Stimulated activated CD4-positive, alpha-beta T cell treated with anti-CD3 and anti-CD28 coated beads, Interleukin-4, amount 100 ng/mL, for 24 hours (primary cell): ENCODE measurements at places on chromosomes 2 and 18.

DNA sequence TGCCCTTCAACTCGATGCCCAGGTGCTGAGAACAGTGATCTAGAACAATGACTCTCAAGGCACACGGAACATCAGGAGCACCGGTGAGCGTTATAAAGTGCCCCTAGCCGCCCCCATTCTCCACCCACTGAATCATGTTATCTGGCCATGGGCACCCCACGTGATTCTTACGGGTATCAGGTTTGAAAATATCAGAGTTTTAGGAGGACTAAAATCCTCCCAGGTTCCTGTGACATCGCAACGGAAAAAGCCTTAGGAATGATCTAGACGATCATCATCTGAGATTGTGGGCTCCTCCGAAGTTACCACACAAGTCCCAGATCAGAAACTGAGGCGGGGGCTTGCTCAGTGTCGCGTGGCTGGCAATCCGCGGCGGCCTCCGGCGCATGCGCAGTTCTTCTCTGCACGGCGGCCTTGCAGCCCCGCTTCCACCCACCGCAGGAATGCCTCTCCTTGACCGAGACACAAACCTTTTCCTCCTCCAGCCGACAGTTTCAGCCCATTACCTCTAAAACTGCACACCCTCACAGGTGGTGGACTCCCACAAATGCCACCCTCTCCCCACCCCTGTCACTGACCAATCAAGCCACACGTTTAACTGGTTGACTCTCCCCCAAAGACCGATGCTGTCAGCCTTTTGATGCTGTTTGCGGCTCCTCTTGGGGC lies 5.8 kb upstream of the MRPL33 start:
- peak; percentile 61 for DNase-seq

GRCh38 chr2:138649571-138649970 lies 130.6 kb downstream of the NXPH2 start:
- DNase-seq, result no peak

DNA sequence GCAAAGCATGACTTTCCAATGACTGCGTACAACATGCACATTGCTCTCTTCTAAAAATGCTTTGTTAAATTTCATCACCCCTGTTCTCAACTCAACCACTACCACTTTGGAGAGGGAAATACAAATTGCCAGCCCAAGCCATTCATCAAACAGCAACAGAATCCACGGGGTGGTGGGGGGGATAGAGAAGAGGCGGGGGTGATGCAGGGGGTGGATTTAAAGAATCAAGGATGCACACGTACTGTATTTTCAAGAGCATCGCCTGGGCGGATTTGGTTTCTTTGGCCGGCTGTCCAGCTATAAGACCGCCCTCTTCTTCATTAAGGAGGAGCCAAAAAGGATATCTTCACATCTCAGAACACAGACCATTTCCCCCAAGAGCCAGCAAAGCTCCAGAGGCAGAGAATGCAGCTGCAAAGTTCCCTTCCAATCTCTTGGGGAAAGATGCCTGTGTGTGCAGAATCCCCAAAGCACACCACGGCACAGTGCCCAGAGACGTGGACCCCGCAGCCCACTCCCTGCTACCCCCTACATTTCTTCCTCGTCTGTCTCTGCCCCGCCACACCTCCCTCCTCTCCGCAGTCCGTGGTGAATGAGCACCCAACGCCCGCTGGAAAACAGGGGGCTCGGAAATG lies 977 bp downstream of the SLC8A1 start:
- DNase-seq, result no peak

DNA sequence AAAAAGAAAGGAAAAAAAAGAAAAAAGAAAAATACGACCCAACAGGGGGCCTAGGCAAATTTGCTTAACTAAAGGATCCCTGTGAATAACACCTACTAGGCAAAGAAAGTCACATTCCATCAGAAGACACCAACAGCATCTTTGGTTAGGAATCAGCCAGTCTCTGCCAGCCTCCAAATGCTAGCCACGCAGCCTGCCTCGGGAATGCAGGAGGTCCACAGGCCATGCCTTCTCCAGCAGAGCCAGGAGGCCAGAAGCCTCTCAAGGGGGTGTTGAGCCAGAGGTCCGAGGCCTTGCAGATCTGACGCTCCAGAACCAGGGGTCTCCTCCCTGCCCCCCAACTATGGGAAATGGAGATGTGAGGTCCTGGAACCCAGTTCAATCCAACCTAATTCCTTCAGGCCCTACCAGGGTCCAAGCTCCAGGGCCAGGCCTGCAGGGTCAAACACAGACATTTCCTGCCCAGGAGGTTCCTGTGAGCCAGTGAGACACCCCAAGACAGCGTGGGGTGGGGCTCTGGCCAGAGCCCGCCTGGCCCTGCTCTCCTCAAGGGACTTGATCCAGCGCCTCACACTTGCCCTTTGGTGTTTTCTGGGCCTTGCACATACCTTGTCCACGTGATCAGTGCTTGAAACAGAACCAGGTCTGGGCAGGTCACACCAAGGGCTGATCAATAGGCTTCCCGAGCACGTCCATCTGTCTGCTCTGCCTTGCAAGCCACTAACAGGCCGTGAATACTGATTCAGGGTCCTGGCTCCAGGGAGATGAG lies 289.6 kb upstream of the ID2 start:
- no peak for DNase-seq

- no peak for DNase-seq
Observed at GRCh38 chr18:28045880-28046279, 131.1 kb downstream of the CDH2 start.

DNA sequence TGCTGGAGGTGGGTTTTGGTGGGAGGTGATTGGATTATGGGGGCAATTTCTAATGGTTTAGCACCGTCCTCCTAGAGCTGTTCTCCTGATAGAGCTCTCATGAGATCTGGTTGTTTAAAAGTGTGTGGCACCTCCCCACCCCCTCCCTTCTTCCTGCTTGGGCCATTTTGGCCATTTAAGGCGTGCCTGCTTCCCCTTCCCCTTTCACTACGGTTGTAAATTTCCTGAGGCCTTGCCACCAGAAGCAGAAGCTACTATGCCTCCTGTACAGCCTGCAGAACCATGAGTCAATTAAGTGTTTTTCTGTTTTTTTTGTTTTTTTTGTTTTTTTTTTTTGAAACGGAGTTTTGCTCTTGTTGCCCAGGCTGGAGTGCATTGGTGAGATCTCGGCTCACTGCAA lies 335.7 kb upstream of the HS6ST1 start:
- DNase-seq, result no peak

GRCh38 chr18:41745166-41746049 lies 209.6 kb upstream of the PIK3C3 start:
- no peak for DNase-seq

GRCh38 chr2:181463588-181463987 lies 6.4 kb downstream of the ITGA4 start:
- DNase-seq, result no peak

GRCh38 chr2:143964891-143965290 lies 555.0 kb downstream of the ZEB2 start:
- DNase-seq, result no peak

- no peak for DNase-seq
Observed at GRCh38 chr2:221731432-221732145, 159.5 kb upstream of the EPHA4 start.

GRCh38 chr2:239266779-239267287 lies 134.0 kb downstream of the HDAC4 start:
- no peak for DNase-seq

GRCh38 chr2:180742801-180743200 lies 237.6 kb upstream of the UBE2E3 start:
- no peak for DNase-seq

- DNase-seq, result no peak
Observed at GRCh38 chr2:55013936-55014335, 36.3 kb downstream of the RTN4 start.

GRCh38 chr2:17911491-17912260 lies 33.2 kb downstream of the KCNS3 start:
- no peak for DNase-seq

DNA sequence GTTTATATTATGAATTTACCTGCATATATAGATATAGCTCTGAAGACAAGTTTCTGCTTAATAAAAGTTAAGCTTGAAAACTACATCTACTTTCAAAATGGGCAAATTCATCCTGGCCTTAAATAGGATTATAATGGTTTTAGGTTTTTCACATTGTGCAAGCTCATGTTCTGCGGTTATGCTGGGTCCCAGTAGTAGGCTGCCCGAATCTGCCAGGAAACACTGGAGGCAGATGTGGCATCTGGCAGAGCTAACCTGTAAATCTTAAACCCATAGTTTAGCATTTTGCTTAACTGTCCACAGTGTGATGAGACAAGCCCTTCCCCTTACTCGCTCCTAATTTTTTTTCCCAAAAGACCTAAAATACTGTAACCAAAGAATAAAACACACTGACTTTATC lies 234.2 kb downstream of the TCF4 start:
- no peak for DNase-seq

GRCh38 chr2:8566155-8566670 lies 115.6 kb upstream of the ID2 start:
- DNase-seq, result no peak

GRCh38 chr2:59254279-59254678 lies 1013.2 kb upstream of the FANCL start:
- DNase-seq, result no peak

DNA sequence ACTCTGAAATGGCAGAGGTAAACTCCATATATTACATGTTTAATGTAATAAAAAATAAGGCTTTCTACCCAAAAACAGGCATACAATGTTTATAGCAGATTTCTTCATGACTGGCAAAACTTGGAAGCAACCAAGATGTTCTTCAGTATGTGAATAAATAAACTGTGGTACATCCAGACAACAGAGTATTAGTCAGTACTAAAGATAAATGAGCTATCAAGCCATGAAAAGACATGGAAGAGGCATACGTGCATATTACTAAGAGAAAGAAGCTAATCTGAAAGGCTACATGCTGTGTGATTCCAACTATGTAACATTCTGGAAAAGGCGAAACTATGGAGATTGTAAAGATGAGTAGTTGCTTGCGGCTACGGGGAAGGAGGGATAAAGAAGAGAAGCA lies 97.4 kb downstream of the OSR1 start:
- no peak for DNase-seq

DNA sequence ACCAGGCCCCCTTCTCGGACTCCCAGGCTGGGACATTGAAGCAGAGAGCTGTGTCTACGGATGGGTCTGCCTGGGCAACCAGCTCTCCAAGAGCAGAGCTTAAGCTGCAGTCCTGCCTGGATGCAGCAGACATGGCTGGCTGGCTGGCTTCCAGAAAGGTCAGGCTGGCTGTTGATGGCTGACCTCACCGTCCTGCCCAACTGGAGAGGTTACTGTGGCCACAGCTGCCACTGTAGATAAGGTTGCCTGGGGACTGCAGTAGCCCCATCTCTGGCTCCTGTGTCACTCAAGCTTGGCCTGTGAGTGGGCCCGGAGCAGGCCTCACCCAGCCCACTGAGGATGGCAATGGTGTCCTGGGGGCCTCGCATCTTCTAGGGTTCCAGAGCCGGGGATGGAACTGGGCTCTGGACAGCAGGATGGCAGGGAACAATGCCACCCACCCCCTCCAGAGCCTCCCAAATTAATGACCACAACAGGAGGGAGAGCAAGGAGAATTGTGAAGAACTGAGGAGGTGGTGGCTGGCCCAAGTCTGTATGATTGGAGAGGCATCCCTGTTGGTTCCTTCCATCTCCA lies 37.0 kb upstream of the FOSL2 start:
- DNase-seq, result no peak

DNA sequence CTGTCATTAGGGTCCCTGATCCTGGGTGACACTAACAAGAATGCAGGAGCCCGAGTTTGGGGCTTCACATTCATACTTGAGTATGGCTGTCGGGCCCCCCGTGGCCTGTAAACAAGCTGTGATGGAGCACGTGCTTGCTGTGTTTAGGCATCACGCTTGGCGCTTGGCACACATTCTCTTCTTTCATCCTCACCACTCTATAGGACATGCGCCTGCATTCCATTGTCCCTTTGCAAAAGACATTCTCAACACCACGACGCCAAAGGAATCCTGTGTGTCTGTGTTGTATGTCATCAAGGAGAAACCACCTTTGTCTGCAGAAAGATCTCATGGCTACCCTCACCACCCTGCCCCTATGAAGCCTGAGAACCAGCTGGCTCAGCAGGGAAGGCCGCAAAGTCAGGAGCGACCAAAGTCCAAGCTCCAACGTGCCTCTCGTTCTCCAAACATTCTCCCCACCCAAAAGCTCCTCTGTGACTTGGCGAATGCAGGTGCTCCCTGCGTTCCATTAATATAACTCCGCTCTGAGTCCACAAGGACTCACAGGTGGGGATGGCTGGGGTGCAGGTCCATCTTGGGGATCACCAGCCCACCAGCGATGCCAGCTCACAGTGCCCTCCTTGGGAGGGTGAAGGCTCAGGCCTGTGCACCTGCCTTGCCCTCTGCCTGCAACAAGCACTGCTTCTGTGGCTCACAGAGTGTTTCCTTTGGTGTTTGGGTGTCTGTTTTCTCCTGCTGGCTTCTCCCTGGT lies 6.2 kb upstream of the PER2 start:
- DNase-seq, result no peak

GRCh38 chr2:39241588-39241987 lies 2.2 kb downstream of the CDKL4 start:
- DNase-seq, result no peak

- DNase-seq, result no peak
Observed at GRCh38 chr18:12409469-12409868, 1.7 kb downstream of the PRELID3A start.

DNA sequence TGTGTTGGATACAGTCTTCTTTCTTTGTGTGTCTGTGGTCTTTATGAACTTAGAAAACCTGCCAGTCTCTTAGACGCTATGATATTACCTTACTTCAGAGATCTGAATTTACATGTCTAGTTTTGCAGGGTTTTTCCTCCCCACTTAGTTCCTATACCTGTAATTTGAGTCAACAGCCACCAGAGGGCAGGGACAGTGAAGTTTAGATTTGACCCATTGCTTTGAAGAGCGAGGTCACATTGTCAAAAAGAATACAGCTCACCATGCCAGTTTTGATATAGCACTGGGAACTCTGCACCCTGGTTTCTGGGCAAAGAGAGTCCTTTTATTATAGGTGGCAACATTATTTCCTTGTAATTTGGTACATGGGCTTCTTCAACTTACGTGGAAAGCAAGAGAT lies 102.3 kb downstream of the MAPK4 start:
- DNase-seq, result no peak
